ENCODE measurements at places on chromosomes 7 and 10.

DNA sequence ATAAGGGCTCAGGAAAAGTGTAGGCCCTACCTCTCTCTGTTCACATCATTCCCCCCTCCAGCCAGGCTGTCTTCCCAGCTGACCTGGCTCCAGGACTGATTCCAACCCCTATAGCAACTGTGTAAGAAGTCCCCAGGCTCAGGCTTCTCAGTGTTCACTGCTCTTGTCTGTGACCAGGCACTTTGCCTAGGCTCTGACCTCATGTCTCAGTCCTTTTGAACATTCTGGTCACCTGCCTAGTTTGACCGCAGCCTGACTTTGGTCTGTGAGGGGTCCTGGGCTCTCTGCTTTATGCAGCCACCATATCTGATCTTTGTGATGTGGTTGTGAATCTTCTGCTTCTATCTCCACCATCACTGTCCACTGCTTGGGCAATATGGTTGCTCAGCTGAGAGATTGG lies 24.5 kb downstream of the HIF1AN start:
- DNase-seq = no peak

DNA sequence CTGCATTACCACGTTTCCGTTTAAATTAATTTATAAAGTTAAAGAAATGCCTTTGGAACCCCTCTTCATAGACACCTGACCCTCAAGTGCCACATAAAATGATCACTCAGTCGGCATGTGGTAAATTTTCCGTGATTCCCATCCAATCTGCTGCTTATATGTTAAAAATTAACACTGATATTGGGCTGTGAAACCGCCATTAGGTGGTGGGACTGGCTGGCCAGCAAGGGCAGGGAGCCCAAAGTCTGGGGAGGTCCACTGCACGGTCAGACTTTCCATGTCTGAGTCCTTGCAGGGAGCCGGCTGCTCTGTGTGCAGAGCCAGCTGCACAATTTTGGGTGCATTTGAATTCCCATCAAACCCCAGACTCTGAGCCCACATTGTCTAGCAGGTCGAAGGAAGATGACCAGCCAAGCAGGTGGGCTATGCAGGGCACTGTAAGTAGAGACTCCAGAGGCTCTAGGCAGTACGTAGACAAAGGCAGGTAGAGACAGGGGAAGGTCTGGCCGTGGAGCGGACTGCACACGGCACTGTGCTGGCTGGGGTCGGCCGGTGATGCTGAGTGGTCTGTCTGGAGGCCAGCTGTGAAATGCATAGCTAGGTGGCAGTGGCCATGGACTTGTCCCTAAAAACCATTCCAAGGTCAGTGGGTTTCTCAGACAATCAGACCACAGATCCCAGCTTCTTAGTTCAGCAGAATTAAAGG lies 122.9 kb downstream of the SH3PXD2A start:
- DNase-seq = no peak

- DNase-seq = no peak
Observed at GRCh38 chr10:130545122-130545521, 408.9 kb downstream of the GLRX3 start.

DNA sequence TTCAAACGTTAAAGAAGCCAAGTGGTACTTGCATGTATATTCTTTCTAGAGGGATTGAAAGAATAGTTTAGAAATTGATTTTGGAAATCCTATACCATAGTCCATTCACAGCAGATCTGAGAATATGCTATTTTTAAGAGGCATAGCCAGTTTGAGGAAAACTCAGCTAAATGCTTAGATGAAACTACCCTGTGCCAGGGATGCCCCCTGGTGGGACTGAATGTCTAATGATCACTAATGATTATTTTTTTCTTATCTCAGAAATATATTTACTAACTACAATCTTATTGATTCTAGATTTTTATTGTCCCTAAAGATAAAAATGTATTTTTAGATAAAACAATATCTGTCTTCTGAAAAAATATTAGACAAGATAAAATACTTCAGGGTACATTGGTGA lies 844.9 kb upstream of the PHF14 start:
- DNase-seq = no peak

- DNase-seq = no peak
Observed at GRCh38 chr10:118108194-118109026, 61.7 kb upstream of the RAB11FIP2 start.

DNA sequence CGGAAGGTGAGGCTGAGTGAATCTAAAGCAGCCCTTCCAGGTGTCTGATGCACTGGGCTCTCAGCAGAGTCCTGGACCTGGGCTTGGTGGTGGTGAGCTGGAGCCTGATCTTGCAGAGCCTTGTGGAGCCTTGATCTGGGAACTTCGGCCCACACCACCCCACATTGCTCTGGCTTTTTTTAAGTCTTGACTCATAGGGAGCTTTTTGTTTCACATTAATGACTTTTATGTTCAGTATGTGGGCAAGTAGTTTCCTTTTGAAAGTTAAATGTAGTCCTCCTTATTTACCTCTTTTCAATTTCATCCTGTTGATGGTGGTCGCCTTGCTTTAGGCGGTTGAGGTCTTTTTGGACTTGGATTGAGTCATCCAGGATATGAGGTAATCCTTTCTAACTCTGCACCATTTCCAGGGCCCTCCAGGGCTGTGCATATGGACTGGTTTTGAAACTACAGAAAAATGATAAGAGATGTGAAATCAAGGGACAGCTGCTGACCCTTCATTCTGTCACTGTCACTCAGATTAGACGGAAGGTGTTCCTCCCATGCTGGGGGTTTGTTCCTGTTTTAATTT lies 2.9 kb upstream of the NRAP start:
- no peak for DNase-seq

DNA sequence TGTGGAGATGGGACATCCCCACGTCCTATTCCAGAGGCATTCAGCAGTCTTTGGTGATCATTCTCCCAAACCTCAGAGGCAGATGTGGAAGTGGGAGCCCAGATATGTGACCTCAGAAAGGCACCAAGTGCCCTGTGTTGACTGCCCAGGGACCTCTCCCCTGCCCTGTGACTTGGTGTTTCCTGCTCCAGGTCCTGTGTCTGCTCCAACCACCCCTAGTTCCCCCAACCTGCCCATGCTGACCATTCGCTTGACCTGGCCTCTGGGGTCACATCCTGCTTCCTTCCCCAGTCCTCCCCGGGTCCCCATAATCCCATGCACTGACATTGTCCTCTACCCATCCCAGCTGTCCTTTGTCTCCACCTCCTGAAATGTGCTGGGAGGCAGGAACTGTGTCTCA lies 7.6 kb downstream of the CYP26A1 start:
- peak; percentile 34 for DNase-seq

Measured in stimulated activated effector memory CD8-positive, alpha-beta T cell treated with anti-CD3 and anti-CD28 coated beads, Interleukin-12 subunit alpha, Interleukin-12 subunit beta, amount 100 ng/mL, for 72 hours (primary cell).